ENCODE measurements at places on chromosomes 16 and 17.

GRCh38 chr16:9050102-9050830, 41.2 kb upstream of the HAPSTR1 start:
- DNase-seq: no peak

GRCh38 chr17:50148226-50149090, 2.0 kb downstream of the PPP1R9B start:
- DNase-seq: no peak

DNA sequence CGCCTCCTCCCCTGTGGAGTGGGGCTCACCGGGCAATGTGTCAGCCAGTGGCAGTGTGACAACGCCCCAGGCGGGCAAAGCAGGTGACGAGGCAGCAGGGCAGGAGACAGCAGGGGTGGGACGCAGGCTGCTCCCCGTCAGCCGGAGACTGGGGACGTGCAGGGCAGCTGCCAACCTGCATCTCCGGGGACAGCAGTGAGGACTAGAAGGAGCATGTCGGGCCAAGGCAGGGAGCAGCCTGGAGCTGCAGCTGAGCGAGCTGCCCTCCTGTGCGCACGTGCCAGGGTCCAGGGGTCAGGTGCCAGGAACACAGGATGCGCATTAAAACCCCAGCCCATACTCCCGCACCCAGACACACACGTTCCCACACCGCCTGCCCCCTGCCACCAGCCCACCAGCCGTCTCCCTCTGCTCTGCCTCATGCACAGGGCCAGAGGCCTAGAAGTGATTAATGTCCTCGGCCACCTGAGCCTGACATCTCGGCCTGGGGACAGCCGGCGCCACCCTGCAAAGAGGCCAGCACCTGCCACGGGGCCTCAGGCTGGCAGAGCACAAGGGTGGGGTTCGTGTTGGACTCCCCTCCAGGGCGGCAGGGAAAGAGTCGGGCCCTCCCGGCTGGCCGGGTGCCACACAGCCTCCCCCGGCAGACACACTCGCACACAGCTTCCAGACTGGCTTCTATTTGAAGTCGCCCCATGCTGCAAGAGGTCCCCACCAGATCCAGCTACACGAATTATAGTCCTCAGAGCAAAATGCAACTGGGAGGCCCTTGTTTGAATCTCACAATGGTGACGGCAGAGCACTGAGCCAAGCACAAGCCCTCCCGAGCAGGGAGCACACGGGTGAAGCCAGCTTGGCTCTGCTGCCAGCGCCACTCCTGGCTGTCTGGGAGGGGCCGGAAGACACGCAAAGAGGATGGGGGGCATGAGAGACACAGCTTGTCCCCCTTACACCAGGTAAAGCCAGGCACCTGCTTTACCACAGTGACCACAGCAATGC, 90.4 kb downstream of the RBFOX3 start:
- no peak for DNase-seq

- DNase-seq: no peak
Measured at GRCh38 chr16:50709980-50710379, 16.6 kb downstream of the NOD2 start.

DNA sequence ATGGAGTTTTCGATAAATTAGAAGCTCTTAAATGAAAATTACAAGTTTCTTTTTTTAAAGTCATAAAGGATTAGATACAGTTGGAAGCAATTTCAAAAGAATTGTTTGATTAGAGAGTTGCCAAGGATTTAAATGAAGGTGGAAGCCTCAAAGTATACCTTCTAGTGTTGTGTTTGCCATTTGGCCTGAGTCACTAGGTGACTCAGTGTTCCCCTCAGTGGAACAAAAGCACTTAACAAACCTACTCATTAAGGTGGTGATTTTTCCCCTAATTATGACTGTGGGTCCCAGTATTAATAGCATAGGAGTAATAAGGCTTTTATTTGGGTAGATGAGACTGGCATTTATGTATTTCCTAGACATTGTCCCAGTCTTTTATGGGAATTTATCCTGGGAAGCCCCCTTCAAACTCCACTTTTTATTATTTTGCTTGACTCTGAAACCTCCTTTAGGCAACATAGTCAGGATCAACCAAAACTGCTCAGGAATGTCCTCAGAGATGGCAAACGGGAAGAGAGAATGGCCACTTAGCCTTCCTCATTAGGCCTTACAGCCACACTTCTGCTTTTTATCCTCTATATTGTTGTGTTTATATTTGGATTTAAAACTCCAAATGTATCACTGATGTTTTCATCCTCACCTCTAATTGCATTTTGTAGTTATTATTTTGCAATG, 161.0 kb downstream of the FTO start:
- no peak for DNase-seq

Data from brain microvascular endothelial cell (primary cell).